ENCODE measurements at places on chromosomes 6 and 20. TPM values are rescaled to one million over a fixed set of nuclear protein-coding genes. Genes with fewer than 3 reads are reported as not detected.

- no peak for DNase-seq
Measured at GRCh38 chr6:131054392-131055250, 8.4 kb downstream of the EPB41L2 start.

DNA sequence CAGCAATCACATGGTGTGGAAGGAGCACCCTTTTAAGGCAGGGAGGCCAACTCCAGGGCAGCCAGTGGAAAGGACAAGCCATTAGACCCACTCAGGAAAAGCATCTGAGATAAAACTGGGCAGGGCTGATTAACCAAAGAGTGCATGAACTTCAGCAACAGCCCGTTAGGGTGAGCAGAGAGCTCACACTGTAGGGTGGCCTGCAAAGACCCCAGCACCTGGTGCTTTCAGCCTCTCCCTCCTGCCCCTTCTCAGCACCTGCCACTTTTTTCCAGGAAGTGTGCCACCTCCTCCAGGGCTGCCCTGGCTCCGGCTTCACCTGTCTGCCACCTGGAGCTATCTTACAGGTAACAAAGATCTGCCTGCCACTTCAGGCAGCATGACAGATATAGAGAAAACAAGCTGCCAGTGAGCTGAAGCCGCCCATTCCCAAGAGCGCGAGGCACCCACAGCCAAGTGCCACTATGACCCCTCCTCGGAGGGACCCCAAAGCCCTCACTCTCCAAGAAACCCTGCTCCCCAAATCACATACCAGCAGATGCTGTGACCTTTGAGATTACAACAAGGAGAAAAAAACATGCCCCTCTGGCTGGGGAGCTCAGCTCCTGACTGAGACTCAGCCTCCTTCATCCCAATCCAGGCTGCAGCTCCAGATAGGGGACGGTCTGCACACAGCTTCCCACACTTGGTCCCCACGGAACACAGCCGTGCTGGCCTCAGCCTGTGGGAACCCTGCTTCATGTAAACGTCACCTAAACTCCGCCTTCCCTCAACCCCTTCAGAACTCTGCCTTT lies 71.2 kb downstream of the ABHD12 start:
- DNase-seq, result no peak

The KIF25 gene
- total RNA-seq, result 0.46 TPM

DNA sequence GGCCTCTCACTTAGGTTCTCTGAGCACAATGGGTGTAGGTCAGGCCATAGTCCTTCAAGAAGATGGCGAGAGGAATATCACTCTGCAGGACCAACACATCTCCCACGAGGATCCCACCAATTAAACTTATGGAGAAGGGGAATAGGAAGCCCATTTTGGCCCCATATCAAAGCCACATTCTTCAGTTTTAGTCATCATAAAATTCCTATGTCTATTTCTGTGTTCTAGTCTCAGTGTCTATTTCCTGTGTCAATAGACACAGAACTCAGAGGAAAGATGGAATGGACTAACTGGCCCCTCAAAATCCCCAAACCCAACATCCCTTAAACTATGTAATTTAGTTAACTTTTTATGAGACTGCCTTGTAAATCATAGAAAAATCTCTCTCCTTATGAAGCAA lies 216.8 kb downstream of the HACE1 start:
- DNase-seq, result no peak

DNA sequence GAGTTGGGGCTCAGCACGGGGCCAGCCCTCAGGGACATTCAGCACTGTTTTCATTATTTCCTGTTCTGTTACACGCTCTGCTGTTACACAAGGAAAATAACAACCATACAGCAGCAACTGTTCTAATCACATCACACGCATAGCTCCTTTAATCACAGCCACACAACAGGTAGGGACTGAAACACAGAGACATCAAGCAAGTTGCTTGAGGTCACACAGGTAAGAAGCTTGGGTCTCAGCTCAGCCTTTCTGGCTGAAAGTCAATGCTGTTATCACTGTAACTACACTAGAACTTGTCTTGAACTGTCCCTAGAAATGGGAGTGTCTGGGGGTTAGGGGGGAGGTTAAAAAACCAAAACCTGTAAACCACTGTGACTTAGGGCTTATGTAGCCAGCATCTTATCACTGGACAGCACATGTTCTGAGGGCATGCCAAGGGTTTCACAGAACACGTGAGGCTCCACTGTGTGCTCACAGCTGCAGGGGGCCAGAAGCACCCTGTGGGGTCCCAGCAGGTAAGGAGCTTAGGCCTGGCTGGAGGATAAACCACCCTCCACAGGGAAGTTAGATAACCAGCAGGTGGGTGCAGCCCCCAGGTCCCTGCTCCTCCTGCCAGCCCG lies 146.0 kb downstream of the EYA2 start:
- DNase-seq, result no peak

The ERMARD gene
- 24.7 TPM for total RNA-seq

The PPT2 gene
- 212 TPM for total RNA-seq

DNA sequence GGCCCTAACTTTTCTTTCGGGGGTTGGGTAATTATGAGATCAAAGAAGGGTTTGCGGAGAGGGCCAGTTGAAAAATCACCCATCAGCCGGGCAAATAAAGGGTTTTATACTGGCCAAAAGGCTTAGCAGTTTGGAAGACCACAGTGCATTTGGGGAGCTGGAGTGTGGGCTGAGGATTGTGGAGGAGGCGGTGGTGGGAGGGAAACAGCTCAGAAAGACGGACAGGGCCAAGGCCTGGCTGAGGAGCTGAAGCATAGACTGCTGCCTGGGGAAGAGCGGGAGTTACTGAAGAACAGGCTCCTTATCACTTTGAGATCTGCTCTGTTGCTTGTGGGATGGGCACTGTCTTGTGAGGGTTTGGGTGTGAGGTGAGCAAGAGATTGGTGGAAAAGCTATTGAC lies 144.2 kb downstream of the CARMIL1 start:
- no peak for DNase-seq

- no peak for DNase-seq
Measured at GRCh38 chr20:17612287-17612991, 42.6 kb downstream of the DSTN start.

DNA sequence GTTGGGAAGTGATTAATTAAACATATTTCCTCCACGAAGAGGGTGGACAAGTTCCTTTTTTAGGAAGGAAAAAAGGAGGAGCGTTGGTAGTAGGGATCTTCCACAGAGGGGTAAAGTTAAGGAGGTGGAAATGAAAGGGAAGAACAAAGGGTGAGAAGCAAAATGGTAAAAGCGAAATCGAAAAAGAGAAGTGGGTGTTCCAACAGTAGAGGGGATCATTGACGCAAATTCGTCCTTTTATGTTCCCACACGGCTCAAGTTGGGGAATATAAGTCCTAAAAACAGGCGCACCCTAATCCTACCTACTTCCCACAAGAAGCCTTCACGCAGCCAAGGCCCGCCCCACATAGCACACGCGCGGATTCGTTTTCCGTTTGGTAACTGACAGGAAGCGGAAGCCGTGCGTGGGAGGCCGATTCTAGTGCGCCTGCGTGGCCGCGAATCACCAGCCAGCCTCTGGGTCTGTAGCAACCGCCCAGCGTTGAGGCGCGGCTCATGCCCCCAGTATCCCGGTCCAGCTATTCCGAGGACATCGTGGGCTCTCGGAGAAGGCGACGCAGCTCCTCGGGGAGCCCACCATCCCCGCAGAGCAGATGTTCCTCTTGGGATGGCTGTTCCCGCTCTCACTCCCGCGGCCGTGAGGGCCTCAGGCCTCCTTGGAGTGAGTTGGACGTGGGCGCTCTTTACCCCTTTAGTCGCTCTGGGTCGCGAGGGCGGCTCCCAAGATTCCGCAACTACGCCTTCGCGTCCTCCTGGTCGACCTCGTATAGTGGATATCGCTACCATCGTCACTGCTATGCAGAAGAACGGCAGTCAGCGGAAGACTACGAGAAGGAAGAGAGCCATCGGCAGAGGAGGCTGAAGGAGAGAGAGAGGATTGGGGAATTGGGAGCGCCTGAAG lies at the start of gene NKAPL:
NKAPL (plus strand) TSS at position 421 of the 901 bp plus-strand sequence; CDS start at position 496, 75 bp downstream.
- peak; percentile 78 for DNase-seq

The SYCP2 gene
- total RNA-seq, result 1.9 TPM

GRCh38 chr20:59925899-59926298 lies 7.5 kb downstream of the SYCP2 start:
- peak; percentile 54 for DNase-seq

- DNase-seq, result peak; percentile 76
Measured at GRCh38 chr6:111210194-111210728, 123.0 kb downstream of the SLC16A10 start.

The EXOC2 gene
- total RNA-seq, result 33.0 TPM

- no peak for DNase-seq
Measured at GRCh38 chr20:46564241-46564957, 13.9 kb upstream of the OCSTAMP start.

The SLC44A4 gene
- total RNA-seq, result 121 TPM

- peak; percentile 90 for DNase-seq
Measured at GRCh38 chr20:36833275-36834020, 42.5 kb upstream of the TLDC2 start.

DNA sequence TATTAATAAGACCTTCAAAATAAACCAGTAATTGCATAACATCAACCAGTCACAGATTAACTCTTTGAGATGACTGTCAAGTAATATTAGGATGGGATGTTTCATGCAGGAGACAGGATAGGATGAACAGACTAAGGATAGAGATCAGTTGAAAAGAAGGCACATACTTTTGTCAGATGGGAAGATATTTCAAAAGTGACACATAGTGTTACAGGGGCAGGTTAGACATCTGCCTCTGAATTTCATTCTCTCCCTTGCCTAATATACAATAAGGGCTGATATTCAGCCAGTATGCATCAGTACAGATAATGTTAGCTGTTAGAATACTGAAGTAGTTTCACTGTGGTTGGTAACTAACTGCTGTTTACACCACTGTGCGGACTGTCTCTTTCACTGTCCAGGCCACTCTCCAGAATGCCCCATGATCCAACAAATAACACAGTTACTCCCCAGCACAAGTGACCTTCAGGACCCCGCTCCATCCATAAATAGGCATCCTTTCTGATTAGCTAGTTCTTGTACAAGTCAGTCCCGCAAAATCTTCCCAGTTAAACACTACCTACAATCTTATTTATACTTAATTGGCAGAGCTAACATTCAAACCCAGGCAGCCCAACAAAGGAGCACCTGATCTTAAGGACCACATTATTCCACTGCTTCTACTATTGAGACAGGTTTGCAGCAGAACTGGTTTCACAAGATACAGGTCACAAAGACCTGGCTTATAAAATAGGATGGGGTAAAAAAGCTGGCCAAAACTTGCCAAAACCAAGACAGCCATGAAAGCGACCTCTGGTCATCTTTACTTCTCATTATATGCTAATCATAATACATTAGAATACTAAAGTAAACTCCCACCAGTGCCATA lies 21.9 kb upstream of the PLN start:
- no peak for DNase-seq

The CRISP2 gene
- total RNA-seq, result 4.0 TPM

DNA sequence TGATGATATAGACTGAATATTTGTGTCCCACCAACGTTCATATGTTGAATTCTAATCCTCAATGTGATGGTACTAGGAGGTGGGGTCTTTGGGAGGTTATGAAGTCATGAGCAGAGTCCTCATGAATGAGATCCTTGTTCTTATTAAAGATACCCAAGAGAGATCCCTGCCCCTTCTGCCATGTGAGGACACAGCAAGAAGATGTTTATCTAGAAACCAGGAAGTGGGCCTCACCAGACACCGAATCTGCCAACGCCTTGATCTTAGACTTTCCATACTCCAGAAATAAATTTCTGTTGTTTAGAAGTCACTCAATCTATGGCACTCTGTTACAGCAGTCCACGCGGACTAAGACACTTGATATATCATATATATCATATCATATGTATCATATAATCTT lies 67.7 kb upstream of the GCM1 start:
- no peak for DNase-seq

DNA sequence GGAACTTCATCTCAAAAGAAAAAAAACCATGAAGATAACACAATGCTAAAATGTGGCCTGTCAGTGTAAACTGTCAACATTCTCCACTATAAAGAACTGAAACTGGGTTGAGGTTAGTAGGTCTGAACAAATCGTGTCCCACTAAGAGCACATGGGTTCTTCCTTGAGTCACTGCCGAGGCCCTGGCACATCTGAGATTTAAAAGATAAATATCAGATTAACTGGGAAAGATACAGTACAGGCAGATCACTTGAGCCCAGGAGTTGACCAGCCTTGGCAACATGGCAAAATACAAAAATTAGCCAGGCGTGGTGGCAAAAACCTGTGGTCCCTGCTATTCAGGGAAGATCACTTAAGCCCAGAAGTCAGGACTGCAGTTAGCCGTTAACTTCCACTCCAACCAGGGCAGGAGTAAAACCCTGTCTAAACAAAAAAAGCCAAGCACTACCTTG lies 5.6 kb downstream of the EEF1A1 start:
- DNase-seq, result no peak

The SOBP gene
- 9.2 TPM for total RNA-seq

DNA sequence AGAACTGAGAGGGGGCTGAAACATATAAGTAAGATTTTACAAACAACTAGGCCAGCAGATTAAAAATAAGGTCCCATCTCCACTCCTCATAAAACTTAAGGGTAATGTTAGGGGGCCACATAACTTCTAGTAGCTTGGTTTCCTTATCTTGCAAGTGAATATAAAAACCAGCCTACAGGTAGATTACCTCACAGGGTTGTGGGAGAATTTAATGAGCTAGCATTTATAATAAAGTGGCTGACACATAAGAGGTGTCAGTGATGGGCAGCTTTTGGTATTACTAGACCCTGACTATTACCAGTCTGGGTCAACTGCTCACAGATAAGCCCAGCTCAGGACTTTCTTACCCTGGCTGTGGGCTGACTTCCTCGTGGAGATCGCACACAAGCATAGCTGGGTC lies 9.2 kb upstream of the PPP1R14C start:
- no peak for DNase-seq

- DNase-seq, result no peak
Measured at GRCh38 chr20:63538204-63539091, 1.3 kb upstream of the PTK6 start.

The PROCR gene
- 26.2 TPM for total RNA-seq

GRCh38 chr6:31906122-31906521 lies 4.2 kb upstream of the ZBTB12 start:
- DNase-seq, result no peak

GRCh38 chr6:159107451-159108260 lies 61.5 kb upstream of the FNDC1 start:
- no peak for DNase-seq

DNA sequence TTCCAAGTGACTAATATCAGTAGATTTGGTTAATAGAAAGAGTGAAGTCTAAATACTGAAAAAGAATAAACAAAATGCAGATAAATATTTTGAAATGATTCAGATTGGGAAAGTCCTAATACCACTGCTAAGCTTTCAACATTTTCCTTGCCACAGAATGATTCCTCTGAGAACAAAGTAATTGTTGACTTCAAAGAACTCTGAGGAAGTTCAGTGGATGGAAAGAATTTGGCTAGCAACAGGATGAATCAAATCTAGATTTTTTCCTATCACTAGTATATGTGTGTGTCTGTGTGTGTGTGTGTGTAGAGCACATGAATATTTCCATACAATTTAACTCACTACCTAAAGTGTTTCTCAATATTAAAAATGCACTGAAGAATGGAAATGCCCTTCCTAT lies 107.9 kb upstream of the PREP start:
- no peak for DNase-seq

GRCh38 chr6:108942556-108943492 lies 94.6 kb downstream of the ARMC2 start:
- no peak for DNase-seq

Measured in lung (tissue), 17 donors.